Activated CD4-positive, alpha-beta memory T cell treated with anti-CD3 and anti-CD28 coated beads for 36 hours (primary cell): ENCODE measurements at places on chromosomes 3 and 15.

- no peak for DNase-seq
Observed at GRCh38 chr3:85432081-85432480, 473.3 kb downstream of the CADM2 start.

GRCh38 chr3:11953350-11953749 is 50.8 kb upstream of the SYN2 start:
- no peak for DNase-seq

DNA sequence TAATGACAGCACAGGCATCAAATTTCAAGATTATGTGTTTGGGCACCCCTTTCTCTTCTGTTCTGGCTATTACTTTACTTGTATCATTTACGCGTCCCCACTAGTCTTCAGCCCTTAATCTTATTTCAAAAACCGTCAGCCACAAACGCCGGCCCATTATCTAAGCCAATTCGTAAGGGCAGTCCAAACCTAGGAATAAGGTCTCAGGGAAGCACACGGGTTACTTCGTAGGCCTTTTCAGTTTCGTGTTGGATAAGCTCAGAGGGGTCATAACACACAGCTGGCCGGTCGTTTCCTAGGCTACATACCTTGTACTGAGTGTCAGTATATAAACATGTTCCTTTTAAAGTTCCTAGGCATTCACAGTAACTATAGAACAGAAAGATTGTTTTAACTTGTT is 5.1 kb upstream of the DNAAF4 start:
- no peak for DNase-seq

DNA sequence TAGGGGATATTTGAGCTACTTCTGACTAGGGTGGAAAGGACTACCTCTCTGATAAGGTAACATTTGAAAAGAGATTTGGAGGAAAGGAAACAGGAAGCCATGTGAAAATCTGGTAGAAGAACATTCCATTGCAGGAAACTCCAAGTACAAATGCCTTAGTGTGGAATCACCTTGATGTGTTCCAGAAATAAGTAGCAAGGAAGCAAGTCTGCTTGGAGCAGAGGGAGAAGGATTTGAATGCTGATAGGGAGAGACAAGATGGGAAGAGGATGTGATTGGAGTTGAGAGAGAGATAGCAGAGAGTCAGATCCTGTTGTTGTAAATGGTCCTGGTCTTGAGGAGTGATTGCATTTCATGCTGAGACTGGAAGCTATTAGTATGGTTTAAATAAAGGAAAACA is 335.1 kb upstream of the DCBLD2 start:
- DNase-seq: no peak

DNA sequence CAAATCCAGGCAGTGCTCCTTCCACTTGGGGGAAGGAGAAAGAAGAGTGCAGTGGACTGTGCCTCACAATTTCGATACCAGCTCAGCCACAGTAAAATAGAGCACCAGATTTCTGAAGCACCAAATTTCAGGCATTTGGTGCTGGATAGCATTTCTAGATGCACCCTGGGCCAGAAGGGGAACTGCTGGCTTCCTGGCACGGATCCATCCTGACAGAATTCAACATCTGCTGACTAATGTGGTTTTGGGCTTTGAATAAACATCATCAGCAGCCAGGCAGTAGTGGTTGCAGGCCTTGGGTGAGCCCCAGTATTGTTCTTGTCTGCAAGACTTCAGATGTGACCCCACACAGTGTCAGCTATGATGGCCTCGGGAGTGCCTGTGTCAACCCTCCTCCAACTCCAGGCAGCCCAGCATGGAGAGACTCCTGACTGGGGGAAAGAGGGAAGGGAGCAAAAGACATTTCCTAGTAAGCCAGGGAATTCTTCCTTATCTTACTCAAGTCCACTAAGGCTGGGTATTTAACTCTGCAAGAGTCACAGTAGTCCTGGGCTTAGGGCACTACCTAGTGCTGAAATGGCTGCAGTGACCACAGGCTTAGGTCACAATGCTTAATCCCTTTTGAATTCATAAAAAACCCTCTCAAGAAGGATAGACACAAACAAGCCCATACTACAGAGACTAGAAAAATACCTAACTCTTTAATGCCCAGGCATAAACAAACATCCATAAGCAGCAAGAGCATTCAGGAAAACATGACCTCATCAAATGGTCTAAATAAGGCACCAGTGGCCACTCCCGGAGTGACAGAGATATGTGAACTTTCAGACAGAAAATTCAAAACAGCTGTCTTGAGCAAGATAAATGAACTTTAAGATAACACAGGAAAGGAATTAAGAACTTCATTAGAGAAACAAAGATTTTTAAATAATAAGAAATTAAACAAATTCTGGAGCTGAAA is 74.7 kb downstream of the SPATA16 start:
- no peak for DNase-seq

DNA sequence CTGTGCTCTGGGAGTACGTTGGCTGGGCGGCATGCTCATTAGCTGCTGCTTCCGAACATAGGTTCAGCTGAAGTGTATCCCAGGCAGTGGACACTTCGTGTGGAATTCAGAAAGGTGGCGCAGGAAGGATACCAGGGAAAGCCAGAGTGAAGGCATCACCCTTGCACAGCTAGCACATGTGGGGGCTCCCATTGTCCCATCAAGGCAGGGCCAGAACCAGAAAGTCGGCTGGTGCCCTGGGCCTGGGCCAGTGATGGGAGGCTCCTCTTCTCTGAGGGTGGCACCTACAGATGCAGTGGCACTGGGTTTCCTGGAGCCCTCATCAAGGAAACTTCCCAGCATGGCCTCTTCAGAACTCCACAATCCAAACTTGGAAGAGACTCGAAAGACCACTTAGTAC is 56.6 kb downstream of the PGPEP1L start:
- DNase-seq: no peak

- no peak for DNase-seq
Observed at GRCh38 chr3:115448851-115449250, 174.5 kb upstream of the GAP43 start.

DNA sequence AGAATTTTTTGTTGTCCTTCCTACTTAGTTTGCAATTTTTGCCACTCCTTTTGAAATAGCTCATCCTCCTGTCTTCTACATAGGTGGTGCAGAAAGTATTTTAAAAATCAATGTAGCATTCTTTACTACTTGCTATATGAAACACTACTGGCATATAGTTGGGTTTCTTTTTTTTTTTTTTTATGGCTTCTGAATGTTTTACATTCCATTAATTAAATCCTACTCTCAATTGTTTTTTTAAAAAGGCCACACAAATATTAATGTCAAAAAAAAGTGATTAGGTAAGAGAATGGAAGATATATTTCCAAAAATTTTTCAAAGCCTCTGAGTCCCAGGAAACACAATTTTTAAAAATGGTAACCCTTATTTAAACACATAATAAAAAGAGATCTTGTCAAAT is 262.6 kb downstream of the MAGI1 start:
- no peak for DNase-seq

- no peak for DNase-seq
Observed at GRCh38 chr3:1723726-1724125, 374.9 kb upstream of the CNTN4 start.

DNA sequence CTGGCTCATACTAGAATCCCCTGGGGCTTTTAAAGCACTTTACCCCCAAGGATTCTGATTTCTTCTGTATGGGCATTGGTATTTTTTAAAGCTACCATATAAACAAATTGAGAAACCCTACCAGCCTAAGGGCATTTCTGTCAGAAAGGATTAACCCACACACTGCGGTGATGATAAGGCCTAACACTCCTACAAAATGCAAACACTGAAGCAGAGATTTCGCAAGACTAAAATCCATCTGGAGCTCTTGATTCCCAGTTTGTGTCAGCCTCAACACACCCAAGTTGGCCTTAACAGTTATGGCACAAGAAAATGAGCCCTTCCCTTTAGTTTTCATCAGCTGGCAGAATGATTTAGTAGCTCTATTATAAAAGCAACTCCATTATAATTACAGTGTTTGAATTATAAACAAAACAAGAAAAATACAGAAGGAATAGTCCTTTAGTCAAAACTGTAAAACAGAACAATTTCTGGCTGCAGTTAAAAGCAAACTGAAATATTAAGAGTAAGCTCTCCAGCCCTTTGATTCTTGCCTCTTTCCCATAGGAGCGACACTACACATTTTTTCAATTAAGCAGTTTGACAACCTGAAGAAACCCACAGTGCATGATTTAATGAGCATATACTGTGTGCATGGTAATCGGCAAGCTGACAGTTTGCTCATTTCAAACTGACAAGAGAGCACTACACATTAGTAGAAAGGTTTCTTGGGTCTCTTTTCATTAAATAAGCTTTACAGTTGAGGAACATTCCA is 441.2 kb downstream of the FHIT start:
- DNase-seq: no peak

DNA sequence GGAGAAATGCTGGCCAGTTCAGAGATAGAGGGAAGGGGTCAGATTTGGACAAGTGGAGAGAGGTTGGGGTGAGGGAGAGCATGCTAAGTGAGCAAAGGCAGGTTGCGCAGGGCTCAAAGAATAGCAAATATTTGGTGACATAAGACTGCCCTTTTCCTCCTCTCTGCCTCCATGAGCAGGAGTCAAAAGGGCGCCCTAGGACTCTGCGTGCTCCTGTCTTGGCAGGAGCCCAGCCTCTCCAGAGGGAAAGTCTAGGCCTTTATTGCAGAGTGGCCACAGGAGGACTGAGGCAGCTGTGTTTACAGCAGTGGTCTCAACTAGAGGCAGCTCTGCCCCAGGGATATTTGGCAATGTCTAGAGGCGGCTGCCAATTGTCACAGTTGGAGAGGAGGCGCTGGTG is 165.6 kb downstream of the FAM43A start:
- no peak for DNase-seq

- DNase-seq: no peak
Observed at GRCh38 chr15:81146466-81146865, 12.4 kb downstream of the CFAP161 start.

- DNase-seq: no peak
Observed at GRCh38 chr3:29527246-29527645, 246.4 kb downstream of the RBMS3 start.

GRCh38 chr3:64294771-64295170 is 69.5 kb upstream of the PRICKLE2 start:
- DNase-seq: no peak

GRCh38 chr3:179073816-179074215 is 2.2 kb upstream of the ZMAT3 start:
- no peak for DNase-seq

DNA sequence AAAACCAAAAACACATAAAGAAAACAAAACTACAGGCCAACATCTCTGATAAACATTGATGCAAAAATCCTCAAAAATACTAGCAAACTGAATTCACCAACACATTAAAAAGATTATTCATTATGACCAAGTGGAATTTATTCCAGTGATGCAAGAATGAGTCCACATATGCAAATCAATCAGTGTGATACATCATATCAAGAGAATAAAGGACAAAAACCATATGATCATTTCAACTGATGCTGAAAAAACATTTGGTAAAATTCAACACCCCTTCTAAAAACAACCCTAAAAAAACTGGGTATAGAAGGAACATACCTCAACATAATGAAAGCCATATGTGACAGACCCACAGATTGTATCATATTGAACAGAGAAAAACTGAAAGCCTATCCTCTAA is 265.6 kb upstream of the DCBLD2 start:
- DNase-seq: no peak

- DNase-seq: no peak
Observed at GRCh38 chr3:52345521-52346109, 29.5 kb downstream of the DNAH1 start.

- no peak for DNase-seq
Observed at GRCh38 chr3:13191016-13191415, 117.8 kb upstream of the IQSEC1 start.

GRCh38 chr3:195165790-195166189 is 105.2 kb downstream of the XXYLT1 start:
- no peak for DNase-seq

GRCh38 chr3:29447946-29448627 is 167.2 kb downstream of the RBMS3 start:
- DNase-seq: no peak

DNA sequence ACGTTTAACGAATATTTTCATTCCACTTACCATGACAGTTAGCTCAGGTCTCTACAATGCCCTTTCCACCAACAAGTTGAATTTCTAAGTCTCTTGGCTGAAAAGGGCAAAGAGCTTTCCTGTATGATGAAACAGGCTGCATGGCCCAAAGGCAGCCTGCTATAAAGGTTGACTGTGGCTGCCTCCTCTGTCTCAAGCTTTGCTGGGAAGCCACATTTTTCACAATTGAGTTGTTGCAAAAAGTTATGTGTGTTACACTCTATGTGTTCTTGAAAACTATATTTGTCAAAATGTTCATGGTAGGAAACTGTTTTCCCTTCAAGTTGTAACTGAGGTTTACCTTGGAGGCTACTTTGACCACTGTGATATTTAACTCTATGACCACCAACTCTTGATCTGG is 49.5 kb downstream of the DZIP1L start:
- peak; percentile 22 for DNase-seq

- DNase-seq: no peak
Observed at GRCh38 chr15:48500595-48500994, 144.9 kb downstream of the FBN1 start.

GRCh38 chr3:139309880-139310279 is 33.9 kb upstream of the MRPS22 start:
- no peak for DNase-seq

DNA sequence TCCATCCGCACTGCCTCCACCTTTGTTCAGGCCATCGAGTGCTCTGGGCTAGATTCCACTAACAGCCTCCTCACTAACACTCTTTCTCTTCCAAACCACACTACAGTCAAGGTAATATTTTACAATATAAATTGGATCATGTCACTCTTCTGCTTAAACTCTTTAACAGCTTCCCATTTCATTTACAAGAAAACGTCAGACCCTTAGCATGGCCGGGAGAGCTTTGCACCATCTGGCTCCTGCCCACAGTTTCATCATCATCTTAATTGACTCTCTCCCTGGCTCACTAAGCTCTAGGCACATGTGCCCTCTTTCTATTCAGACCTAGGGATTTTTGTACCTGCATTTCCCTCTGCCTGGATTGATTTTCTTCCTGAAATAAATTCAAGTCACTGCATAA is 354.7 kb downstream of the FGF12 start:
- no peak for DNase-seq

- peak; percentile 57 for DNase-seq
Observed at GRCh38 chr3:128488991-128489673, 3.9 kb downstream of the GATA2 start.

DNA sequence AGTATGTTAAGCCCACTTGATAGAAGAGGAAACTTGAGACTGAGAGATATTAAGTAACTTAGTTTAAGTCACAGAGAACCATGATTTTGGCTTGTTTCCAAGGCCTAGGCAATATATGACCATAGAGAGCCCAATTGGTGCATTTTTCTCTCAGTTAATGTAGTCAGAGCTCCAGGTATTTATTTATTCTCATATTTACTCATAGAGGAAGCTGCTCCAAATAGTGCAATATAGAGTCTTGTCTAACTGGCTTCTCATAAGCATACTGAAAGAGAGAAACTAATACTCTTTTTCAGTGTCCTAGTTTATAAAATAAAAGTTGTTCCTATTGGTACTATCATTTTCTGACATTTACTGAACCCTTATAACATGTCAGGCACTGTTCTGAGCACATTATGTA is 15.2 kb downstream of the TRNT1 start:
- no peak for DNase-seq

DNA sequence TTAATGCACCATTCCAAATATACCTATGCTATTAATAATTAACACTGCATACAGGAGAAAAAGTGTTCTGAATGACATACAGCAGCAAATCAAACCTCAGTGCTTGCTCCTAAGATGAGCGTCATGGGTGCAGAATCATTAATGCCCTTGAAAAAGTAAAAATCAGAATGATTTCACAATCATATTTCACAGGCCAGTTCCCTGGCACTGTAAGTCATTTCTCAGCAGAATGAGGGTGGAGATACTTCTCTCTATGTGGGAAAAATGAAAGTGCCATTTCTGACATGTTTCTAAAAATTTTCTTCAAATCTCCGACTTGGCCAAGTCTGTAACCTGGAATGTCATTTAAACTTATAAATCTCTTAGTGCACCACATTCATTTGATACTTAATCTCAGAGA is 549.8 kb upstream of the AGTR1 start:
- DNase-seq: no peak
